KBM-7 (cell line): ENCODE measurements at places on chromosomes 1 and 21.

- DNase-seq, result no peak
Measured at GRCh38 chr1:221254813-221255212, 375.6 kb downstream of the HLX start.

DNA sequence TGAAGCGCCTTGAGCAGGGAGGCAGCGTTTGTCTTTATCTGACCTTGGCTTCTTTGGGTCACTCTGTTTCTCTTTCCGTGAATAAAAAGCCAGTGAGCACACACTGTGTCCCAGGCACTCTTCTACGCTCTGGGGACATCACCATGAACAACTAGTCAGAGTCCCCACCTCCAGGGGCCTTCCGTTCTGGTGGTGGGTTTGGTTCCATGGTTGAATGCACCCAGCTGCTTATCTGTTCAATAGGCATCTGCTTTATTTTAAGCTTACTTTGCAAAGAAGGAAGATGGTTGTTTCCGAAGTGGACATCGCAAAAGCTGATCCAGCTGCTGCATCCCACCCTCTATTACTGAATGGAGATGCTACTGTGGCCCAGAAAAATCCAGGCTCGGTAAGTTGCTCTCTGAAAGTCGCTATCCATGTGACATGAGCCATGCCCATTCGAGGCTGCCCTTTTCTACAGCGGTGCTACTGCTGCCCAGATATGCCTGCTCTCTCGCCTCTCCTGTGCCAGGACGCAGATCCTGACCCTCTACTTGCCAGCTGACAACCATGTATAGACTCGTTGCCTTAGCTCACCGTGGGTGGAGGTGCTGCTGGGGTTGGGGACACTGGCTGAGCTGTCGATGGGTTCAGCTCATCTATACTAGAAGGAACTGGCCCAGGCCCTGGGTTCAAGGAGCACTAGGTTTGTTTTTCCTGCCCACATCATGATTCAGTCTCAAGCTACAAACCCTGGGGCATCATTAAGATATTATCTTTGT is 5.9 kb downstream of the MX1 start:
- peak; percentile 65 for DNase-seq

DNA sequence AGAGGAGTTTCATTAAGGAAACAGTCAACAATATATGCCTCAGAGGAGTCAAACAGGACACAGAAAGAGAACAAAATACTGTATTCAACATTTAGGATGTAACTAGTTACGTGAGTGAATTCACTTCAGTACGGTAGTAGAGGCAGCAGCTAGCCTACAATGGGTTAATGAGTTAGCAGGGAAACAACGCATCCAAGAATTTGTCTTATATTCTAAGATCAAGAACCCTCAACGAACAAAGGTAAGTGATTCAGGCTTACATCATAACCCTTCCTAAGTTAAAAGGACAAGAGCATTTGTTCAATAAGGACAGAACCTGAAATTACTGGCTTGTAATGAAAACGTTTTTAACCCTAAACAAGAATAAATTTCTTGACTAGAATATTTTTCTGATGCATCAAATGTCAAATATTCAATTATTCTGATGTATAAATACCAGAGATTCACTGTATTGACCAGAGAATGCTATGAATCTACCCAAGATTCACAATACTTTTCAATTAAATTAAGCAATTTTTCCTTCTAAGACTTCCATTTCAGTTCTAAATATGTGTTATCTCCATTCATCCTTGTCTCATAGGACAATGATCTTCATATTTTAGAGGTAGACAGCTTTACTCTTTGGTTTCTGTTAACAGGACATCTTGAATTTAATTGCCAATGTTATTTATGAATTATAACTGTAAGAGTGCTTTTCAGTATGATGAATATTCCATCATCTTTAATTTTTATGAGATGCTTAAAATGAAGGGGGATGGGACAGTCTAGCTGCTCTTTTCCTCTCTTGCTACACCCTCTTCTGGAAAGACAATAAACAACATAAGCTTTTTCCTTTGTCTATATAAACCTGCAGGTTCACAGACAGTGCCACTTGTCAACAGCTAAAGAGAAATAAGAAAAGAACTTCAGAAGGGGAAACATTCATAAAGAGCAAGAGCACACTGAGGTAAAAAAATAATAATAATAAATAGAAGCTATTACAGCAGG is 209.5 kb downstream of the SMYD3 start:
- DNase-seq, result no peak

- no peak for DNase-seq
Measured at GRCh38 chr1:147753081-147753480, 7.3 kb downstream of the GJA5 start.

- DNase-seq, result no peak
Measured at GRCh38 chr1:80961464-80962190, 839.1 kb upstream of the ADGRL2 start.

DNA sequence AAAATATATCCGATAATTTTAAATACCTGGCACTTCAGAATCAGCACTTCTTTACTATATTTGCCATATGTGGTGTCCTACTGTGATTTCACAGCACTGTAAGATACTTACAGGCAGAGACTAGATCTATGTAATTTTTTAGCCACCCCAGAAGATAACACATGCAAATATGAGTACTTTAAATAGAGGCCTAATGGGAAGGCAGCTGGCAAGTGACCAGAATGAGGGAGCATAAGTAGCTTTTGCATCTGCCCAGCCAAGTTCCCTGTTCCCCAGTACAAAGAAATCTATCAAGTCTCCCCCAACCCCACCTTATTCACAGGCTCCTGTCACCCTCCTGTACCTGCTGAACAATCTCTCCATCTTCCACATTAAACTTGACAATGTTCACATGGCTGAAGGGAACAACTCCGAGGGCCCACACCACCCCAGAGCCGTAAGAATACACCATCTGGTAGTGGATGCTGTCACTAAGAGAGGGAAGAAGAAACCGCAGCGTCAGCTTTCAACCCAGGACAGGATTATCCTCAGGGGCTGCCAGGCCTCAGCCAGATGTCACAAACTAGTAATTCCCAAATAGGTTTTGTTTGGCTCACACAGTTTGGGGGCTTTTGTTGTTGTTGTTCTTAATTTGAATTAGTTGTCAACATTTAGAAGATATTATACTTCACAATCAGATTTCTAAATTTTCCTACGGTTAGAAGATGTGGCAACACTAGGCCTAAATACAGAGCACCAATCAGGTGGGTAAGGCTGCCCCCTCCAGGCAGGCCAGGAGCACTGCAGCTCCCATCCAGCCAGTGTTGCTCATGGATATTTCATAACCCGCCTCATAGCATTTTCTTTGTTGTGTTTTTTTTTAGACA is 10.4 kb downstream of the EMC1 start:
- DNase-seq, result peak; percentile 78

- no peak for DNase-seq
Measured at GRCh38 chr1:210688512-210689234, 360.0 kb downstream of the HHAT start.

DNA sequence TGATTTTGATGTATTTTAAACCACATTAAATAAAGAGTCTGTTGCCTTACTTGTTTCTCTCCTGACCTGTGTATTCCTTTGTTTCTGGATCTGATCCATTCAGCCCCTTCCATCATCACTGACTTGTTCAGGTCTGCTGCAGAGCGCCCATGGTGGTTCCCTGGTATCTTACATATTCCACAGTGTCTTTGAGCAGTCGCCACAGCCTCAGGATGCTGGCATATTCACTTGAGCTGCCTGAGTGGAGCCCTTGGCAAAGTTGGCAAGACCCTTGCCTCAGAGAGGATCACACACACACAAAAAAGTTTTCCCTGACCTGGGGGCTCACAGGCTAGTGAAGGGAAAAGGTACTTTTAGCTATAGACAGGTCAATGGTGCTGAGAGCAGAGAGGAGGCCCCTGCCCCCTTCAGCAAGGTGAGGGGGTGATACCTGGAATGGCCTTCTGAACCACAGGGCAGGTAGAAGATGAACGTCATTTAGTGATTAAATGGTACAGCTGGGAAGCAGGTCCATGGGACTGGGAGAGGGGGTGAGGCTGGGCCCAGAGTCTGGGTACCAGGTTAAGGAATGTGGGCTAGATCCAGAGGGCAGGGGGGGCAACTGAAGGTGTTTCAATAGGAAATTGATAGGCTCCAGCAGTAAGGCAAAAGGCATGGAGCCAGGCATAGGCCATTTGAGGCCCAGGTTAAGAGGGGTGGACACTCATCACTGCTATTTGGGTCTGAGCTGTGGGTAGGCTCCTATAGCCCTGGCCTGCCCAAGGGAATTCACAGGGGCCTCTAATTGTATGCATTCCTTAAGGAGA is 2.0 kb upstream of the CCDC28B start:
- DNase-seq, result no peak

DNA sequence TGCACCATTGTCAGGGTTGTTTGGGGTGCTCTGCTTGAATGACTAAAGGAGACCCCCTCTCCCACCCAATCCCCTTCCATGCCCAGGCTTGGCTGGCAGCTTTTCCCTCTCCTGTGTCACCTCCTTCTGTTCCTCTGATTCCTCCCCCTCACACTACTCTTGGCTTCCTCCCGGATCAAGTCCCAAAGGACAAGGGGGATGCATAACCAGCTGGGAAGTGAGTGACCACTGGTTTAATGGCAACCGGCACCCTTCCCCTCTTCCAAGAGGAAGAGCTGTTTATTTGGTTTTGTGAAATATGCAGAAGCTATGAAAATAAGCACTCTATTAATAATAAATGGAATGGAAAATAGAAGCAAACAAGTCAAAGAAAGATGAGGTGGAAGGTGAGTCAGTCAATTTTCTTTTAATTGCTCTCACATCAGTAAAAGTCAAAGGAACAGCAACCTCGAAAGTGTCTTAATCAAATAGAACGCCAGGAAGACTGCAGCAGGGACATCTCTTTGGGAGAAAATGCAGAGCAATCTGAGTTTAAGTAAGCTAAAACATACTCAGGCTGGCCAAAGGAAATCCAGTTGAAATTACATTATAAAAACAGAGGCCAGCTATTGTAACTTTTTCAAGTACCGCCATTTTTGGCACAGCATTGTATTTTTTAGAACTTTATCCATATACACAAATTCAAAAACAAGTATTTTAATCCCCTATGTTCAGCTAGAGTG is 322.5 kb downstream of the SIPA1L2 start:
- no peak for DNase-seq

- peak; percentile 41 for DNase-seq
Measured at GRCh38 chr1:192476802-192477298, 98.7 kb upstream of the RGS1 start.

- DNase-seq, result no peak
Measured at GRCh38 chr1:182236651-182237077, 154.9 kb downstream of the GLUL start.

DNA sequence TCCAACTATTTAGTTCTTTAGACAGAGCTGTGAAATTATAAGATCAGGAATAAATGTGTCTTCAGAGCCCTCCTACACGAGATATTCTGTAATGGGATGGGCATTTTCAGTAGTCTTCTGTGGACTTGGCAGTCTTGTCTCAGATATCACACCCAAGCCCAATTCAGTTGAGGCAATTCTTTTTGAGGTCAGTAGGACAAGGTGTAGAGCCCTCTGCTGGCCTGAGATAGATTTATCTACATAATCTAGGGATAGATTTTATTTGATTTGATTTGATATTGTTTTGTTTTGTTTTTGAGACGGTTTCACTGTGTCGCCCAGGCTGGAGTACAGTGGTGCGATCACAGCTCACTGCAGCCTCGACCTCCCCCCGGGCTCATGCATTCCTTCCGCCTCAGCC is 77.5 kb downstream of the FMN2 start:
- peak; percentile 16 for DNase-seq
